ENCODE measurements at places on chromosomes 1 and 21.

DNA sequence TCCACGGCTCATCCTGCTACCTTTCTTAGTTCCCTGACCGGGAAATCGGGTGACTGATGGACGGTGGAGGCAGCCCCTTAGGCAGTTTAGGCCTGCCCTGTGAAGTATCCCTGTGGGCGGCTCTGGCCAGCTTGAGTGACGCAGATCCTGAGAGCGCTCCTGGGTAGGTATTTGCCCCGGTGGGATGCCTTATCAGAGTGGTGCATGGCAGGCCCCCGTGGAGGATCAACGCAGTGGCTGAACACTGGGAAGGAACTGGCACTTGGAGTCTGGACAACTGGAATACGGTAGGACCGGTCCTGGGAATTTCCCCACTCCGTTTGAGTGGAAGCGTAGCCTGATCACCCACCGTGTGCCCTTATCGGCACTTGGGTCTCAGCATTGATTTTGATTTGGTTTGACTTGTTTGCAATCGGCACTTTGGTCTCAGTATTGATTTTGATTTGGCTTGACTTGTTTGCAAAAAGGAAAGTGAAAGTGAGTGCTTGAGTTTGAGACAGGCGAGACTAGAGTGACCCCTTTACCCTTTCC is 15.2 kb downstream of the PLA2G2F start:
- no peak for DNase-seq

DNA sequence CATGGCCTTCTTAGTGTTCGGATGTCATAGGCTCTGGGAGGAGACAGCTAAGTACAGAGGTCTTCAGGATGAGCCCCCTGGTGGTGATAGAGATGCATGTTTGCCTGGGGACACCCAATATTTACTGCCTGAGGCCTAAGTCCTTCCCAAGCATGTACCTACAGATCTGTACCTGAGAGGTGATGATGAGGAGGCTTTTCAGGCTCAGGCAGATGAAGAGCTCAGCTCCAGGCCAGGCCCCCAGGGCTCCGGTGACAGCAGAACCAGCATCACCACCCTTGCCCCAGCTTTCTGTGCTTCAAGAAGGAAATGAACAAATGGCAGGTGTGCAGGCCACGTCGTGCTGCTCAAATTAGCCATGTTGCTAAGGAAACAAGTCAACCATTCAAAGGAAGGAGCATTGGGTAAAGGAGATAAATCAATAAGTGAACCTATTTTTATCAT is 21.1 kb downstream of the CACNA1E start:
- no peak for DNase-seq

GRCh38 chr21:28617300-28617699 is 375.4 kb downstream of the LTN1 start:
- DNase-seq: no peak

GRCh38 chr1:19455353-19455752 is 30.0 kb downstream of the CAPZB start:
- no peak for DNase-seq

- DNase-seq: no peak
These were observed 9.6 kb upstream of the RLF start for GRCh38 chr1:40151457-40152079.

DNA sequence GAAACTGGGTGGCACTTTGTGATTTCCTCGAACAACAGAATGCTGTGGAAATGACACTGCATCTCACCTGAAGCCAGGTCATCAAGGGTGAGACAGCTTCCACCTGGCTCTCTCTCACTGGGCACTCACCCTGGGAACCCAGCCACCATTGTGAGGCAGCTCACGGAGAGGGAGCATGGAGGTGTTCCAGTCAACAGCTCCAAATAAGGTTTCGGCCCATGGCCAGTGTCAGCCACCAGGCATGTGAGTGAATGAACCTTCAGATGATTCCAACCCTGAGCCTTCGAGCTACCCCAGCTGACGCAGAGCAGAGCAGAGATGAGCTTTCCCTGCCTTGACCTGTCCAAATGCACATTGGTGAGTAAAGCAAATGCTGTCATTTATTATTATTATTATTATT is 58.1 kb downstream of the SYDE2 start:
- peak; percentile 37 for DNase-seq

- DNase-seq: no peak
These were observed 115.1 kb upstream of the JUN start for GRCh38 chr1:58898739-58899586.

DNA sequence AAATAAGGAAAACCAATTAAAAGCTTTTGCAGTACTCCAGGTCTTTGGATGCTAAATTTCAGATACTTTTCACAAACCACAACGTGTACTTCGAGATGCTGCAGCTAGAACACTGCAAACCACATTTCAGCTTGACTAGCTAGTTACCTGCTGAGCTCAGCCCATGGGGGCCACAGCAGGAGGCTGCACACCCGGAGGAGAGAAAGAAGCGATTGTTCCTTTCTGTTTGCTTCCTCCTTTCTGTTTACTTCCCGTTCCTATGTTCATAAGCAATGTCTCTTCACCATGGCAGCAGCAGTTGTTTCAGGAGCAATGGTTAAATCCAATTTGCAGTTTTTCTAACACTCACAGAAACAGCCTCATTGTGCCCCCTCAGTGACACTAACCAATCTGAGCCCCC is 225.6 kb upstream of the FGGY start:
- peak; percentile 51 for DNase-seq
